ENCODE measurements at places on chromosomes 5 and 9. TPM values are rescaled to one million over a fixed set of nuclear protein-coding genes. Genes with fewer than 3 reads are reported as not detected.

Gene PDE6A
- total RNA-seq = not detected

Gene EGFLAM
- 10.5 TPM for total RNA-seq

Gene PCDHGA3
- total RNA-seq = 5.8 TPM

Gene SLC6A19
- total RNA-seq = not detected

Gene CYLC2
- total RNA-seq = not detected

Gene GABRP
- 0.38 TPM for total RNA-seq

Gene UNC13B
- 17.8 TPM for total RNA-seq

Gene CDC26
- total RNA-seq = 33.3 TPM

Gene MTX3
- 11.2 TPM for total RNA-seq

Gene NINJ1
- 38.4 TPM for total RNA-seq

Gene ANKS6
- 6.5 TPM for total RNA-seq

Gene BHMT2
- 21.5 TPM for total RNA-seq

Gene SEMA5A
- 16.2 TPM for total RNA-seq

Gene PGM5
- total RNA-seq = 276 TPM

Gene C9orf50
- total RNA-seq = not detected

Gene CLIC3
- 8.5 TPM for total RNA-seq

Gene SLC31A1
- 13.8 TPM for total RNA-seq

Gene LPAR1
- 27.2 TPM for total RNA-seq

Gene LHX3
- not detected for total RNA-seq

Gene PCDHGB2
- total RNA-seq = 4.0 TPM

Gene KDM3B
- 39.8 TPM for total RNA-seq

Gene SURF6
- 12.2 TPM for total RNA-seq

Gene PCDHGA1
- 1.8 TPM for total RNA-seq

Gene TEX48
- not detected for total RNA-seq

Gene LCN2
- total RNA-seq = 0.38 TPM

Gene SHOC1
- total RNA-seq = not detected

Gene GAS1
- 33.5 TPM for total RNA-seq
